ENCODE measurements at places on chromosomes 7 and 10.
A peak's percentile ranks its signal among the peaks of the same experiment; 100 is the strongest.

- no peak for DNase-seq
Measured at GRCh38 chr10:73819513-73820093, 8.2 kb upstream of the NDST2 start.

GRCh38 chr7:17144322-17144721 lies 154.1 kb upstream of the AHR start:
- DNase-seq, result peak; percentile 31

GRCh38 chr10:69048103-69048502 lies 39.8 kb upstream of the SRGN start:
- no peak for DNase-seq

GRCh38 chr7:42236266-42236975 lies 588 bp downstream of the GLI3 start:
- no peak for DNase-seq

Data from stimulated activated CD8-positive, alpha-beta memory T cell treated with anti-CD3 and anti-CD28 coated beads, Interleukin-7, amount 100 ng/mL, for 1 hour (primary cell).